ENCODE measurements at places on chromosomes 4 and X.

- no peak for DNase-seq
These were observed 14.5 kb upstream of the ETNPPL start for GRCh38 chr4:108777388-108777787.

DNA sequence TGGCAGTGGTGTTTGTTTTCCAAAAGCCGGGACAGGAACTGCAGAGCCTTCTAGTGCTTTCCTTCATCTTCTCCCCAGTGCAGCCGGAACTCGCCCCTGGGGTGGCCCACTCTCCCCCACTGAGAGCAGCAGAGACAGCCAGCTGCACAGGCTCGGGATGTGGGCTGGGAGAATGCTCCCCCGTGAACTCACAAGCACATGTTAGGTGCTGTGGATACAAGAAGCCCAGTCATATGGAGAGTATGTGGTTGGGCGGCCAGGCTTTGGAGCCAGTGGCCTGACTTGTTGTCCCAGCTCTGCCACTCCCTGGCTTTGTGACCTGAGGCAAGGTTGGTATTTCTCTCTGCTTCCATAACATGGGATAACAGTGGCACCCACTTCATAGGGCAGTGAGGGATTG lies 9.4 kb upstream of the KIAA0232 start:
- DNase-seq = no peak

- DNase-seq = no peak
These were observed 2.4 kb downstream of the PPEF1 start for GRCh38 chrX:18709833-18710232.

GRCh38 chr4:187499956-187500355 lies 495.6 kb upstream of the ZFP42 start:
- no peak for DNase-seq

- peak; percentile 40 for DNase-seq
These were observed 2.8 kb upstream of the CLCN5 start for GRCh38 chrX:49919617-49920016.

GRCh38 chrX:41084893-41085511 lies at the start of gene USP9X:
TSS of gene USP9X (plus strand) at chrX:41085445. CDS start at chrX:41123629, 38,184 bp downstream.
- DNase-seq = peak; percentile 67

- DNase-seq = no peak
These were observed 48.9 kb upstream of the UCP1 start for GRCh38 chr4:140617499-140618248.

DNA sequence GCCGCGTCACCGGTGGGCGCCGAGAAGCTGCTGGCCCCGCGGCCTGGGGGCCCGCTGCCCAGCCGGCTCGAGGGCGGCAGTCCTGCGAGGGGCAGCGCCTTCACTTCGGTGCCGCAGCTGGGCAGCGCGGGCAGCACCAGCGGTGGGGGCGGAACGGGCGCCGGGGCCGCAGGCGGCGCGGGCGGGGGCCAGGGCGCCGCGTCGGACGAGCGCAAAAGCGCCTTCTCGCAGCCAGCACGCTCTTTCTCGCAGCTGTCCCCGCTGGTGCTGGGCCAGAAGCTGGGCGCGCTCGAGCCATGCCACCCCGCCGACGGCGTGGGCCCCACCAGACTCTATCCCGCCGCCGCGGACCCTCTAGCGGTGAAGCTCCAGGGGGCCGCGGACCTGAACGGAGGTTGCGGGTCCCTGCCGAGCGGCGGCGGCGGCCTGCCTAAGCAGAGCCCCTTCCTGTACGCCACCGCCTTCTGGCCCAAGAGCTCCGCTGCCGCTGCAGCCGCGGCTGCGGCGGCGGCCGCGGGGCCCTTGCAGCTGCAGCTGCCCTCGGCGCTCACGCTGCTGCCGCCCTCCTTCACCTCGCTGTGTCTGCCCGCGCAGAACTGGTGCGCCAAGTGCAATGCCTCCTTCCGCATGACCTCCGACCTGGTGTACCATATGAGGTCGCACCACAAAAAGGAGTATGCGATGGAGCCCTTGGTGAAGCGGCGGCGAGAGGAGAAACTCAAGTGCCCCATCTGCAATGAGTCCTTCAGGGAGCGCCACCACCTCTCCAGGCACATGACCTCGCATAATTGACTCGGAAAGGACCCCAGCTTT lies 5.6 kb downstream of the PRDM8 start:
- DNase-seq = no peak

Measured in neural crest cell (in vitro differentiated cells).